Fibroblast of lung (primary cell): ENCODE measurements at places on chromosomes 4 and X. TPM values are rescaled to one million over a fixed set of nuclear protein-coding genes. Genes with fewer than 3 reads are reported as not detected.
A peak's percentile ranks its signal among the peaks of the same experiment; 100 is the strongest.

The SCML2 gene
- total RNA-seq, result 1.5 and 1.8 TPM in 2 replicates

The NOX1 gene
- not detected in 2 replicates for total RNA-seq

DNA sequence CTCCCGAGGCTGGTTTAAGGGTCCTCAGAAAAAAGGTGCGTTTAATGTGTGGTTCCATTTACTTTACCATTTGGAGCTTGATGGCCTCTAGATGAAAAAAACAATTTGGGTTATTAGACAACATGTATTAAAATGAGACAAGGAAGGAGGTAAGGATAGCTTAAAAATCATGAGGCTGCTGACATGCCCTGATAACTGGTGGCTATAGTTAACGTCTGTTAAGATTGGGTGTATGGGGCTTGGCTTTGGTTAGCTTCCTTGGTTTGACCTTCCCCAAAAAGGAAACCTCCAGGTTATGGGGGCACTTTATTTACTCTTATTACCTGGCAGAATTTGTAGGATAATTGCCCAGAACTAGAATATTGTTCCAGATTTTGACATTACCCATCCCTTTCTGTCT, 51.5 kb downstream of the HMGB2 start:
- H3K27me3 ChIP-seq, result no peaks in the 10 kb centered on the region
- no peak for DNase-seq
- H3K27ac ChIP-seq, result no peak overlapping the region

GRCh38 chr4:155593793-155594192, 72.9 kb upstream of the GUCY1A1 start:
- H3K27me3 ChIP-seq, result no peaks in the 10 kb centered on the region
- H3K4me3 ChIP-seq, result no peak overlapping the region
- H3K36me3 ChIP-seq, result no peaks in the 10 kb centered on the region

DNA sequence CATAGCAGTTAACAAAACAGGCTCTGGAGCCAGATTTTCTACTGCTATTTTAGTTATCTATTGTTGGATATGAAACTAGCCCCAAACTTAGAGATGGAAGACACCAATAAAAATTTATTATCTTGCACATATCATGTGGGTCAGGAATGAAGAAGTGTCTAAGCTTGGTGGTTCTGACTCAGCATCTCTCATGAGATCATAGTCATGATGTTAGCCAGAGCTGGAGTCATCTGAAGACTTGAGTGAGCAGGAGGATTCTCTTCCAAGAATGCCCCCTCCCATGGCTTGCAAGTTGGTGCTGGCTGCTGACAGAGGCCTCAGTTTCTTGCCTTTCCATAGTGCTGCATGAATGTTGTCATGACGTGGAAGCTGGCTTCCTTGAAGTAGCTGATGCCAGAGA, 68.2 kb upstream of the TAPT1 start:
- DNase-seq, result peak; percentile 64
- H3K4me3 ChIP-seq, result no peak overlapping the region
- H3K4me1 ChIP-seq, result no peaks in the 10 kb centered on the region

DNA sequence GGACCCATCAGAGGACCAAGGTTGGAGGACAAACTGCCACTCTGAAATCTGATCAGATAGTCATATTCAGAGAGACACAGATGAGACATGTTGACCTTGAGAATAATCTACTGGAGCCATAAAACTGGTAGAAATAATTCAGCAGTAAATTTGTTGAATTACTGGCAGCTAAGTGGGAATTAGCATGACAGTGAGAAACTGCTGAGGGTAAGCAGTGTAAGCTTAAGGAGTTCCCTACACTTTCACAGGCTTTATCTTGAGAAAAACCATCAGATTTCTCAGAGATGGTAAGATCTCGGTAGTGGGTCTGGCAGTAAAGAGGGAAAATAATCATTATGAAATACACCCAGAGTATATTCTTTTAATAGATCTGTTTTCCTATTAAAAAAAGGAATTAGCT, 213.7 kb downstream of the TECRL start:
- DNase-seq, result no peak
- H3K4me3 ChIP-seq, result no peak overlapping the region
- H3K27me3 ChIP-seq, result no peaks in the 10 kb centered on the region
- no peak overlapping the region for H3K27ac ChIP-seq
- H3K36me3 ChIP-seq, result no peaks in the 10 kb centered on the region
